Activated naive CD4-positive, alpha-beta T cell (primary cell): ENCODE measurements at places on chromosomes 6 and 20.

GRCh38 chr6:38599966-38600550 is 39.7 kb downstream of the BTBD9 start:
- DNase-seq = no peak

DNA sequence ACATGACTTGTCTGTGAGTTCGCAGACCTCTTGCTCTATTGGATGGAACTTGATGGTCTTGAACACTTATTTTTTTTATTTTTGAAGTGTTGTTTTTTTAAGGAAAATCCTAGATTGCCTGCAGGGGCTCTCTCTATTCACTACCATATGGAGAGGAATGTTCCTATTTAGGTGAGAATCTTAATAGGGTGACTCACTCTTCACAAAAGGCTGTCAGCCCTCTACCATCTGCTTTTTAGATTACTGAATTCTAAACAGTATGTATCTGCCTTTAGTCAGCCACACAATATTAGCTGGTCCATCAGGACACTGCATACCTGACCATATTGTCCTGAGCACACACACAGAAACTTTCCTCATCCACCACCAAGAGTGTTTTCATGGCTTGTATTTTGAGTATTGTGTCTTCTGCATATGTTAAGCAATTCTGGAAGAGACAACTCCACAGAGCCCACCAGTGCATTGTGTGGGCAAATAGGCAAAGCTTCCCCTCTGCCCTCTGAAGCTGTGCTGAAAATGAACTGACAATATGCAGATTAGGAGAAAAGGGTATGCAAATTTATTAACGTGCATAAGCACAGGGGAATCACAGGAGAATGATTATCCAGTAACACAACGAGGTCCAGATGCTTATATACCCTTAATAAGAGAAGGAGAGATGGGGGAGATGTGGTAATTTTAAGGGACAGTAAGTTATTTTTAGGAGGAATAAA is 6.6 kb upstream of the BTBD9 start:
- DNase-seq = no peak

GRCh38 chr6:37547564-37548061 is 47.9 kb upstream of the CCDC167 start:
- no peak for DNase-seq

- no peak for DNase-seq
These were observed 76.8 kb downstream of the AKAP7 start for GRCh38 chr6:131212024-131212423.

DNA sequence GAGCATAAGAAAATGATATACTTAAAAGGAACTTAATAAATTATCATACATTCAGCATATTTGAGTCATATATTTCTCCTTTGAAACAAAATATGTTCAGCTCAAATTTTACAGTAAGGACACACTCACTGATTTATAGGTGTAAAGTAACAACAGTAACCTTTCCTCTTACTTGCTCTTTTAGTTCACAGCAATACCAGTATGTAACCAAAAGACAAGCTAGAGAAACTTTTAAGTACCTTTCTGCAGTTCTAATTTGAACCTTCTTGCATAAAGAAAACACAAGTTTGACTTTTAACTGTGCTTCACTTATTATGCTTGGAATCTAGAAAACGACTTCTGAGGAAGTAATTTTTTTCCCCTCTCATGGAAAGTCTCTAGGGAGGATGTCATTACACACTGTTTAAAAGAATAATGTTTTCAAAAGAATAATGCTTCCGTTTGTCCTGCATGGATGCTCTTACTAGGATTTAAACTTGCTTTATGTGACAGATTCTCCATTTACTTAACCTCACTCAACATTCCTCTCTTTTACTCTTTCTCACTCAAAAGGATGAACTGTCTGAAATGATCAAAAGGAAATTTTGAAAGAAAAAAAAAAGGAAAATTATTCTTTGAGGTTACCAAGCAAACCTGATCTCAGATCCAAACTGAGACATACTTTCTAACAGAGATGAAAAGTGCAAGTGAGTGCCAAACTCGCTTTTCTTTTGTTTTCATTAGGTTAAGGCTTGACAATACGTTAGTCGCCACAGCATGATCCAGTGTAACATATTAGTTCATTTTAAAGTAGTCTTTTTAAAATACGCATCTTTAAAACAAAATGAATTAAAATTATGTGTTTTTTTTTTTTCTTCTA is 22.4 kb upstream of the CALHM6 start:
- no peak for DNase-seq

GRCh38 chr20:10653599-10654249 is 20.1 kb downstream of the JAG1 start:
- DNase-seq = no peak

- no peak for DNase-seq
These were observed 35.6 kb downstream of the RBM38 start for GRCh38 chr20:57426831-57427230.

- DNase-seq = no peak
These were observed 51.9 kb downstream of the GRM4 start for GRCh38 chr6:34093854-34094430.

GRCh38 chr6:36815962-36816735 is 23.1 kb downstream of the CPNE5 start:
- DNase-seq = no peak

- no peak for DNase-seq
These were observed 272.2 kb upstream of the THEMIS start for GRCh38 chr6:128172752-128173682.

- no peak for DNase-seq
These were observed 16.5 kb upstream of the NNAT start for GRCh38 chr20:37504404-37505096.

- DNase-seq = no peak
These were observed 20.7 kb downstream of the CGA start for GRCh38 chr6:87074101-87074621.

DNA sequence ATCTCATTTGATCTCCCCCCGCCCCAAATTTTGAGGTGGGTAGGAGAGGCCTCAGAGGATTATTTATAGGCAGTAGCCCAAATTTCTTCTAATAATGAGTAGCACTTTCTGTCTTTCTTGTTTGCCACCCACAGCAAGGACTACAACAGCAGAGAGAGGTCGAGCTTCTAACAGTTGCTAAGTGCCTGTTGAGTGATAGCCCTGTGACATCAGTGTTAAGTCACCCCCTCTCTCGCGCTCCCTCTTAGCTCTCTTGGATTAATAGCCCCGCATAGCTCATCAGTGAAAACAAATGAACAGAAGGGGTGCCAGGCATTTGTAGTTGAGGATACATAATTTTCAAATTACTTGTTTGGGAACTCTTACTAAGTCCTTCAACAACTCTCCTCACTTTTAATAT is 3.5 kb downstream of the ANKRD60 start:
- DNase-seq = no peak

DNA sequence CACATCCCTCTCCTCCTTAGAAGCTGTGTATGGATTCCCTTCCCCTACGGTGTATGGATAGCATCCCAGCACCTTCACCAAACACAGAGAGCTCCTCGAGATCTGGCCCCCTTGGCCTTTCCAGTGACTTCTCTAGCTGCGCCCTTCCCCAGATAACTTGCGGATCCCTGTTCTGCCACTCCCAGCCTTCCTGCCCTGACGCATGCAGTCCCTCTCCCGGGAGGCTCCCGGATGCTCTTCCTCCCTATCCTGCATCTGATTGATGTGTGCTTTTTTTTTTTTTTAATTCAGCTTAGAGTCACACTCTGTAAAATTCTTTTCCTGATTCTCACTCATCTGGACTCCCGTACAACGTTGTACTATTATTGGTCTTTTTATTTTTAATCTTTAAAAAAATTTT is 44.8 kb downstream of the GCNT2 start:
- DNase-seq = no peak

DNA sequence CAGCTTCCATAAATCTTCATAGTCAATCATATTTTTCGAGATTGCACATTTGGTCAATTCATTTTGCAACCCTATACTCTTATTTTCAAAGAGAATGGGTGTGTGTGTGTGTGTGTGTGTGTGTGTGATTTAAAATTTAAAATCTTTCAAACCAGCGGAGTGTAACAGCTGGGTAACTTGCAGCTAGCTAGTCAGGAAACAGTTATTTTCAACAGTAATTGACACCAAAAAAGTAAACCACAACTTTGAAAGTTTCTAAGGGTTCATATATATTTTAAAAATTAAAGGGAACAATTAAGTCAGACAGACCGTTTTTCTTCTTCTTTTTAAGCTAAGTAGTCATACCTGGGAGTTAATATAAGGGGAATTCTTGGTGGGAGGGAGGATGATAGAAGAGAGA is 57.0 kb downstream of the PRR18 start:
- no peak for DNase-seq

DNA sequence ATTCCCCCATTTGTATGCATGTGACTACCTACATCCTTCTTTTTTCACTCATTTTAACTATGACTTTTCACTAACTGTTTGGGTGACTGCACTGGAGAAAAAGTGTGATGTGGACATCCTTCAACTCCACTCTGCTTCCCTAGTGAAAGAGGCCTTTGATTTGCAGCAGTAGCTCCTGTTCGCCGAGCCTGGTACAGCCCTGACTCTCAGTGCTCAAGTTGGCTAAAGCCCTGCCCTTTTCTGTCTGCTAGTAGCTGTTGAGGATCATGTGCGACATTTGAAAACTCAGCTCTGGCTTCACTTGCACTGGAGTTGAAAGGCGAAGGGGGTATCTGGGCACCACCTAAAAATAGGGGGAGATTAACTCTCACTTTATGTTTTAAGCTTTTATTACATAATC is 42.1 kb downstream of the DAAM2 start:
- no peak for DNase-seq

- DNase-seq = no peak
These were observed 99.4 kb downstream of the NCOA3 start for GRCh38 chr20:47600967-47601547.

DNA sequence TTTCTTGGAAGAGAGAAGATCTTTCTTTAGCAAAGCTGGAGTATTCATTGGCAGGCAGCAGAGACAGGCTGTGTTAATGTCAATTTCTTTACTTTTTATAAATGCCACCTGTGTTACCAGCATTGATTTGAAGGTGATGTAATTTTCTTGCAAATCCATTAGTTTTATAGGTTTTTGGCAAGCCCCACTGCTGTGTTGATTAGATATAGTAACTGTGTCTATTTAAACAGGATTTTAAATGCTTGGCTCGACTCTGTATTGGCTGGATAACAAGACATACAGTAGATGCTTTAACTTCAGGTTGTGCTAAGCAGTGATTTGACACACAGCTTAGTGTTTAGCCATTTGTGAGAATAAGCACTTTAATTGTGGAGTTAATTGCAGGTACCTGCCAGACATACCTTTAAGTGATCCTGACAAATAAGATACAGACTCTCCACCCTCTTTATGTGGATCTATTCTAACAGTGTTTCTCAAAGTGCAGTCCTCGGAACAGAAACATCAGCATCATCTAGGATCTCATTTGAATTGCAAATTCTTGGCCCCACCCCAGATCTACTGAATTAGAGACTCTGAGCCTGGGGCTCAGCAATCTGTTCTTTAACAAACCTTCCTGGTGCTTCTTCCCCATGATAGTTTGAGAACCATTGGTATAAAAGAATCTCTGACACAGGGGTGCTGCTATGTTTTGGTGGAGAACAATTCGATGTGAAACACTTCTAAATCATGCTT is 397.5 kb downstream of the HDGFL1 start:
- DNase-seq = no peak

- DNase-seq = no peak
These were observed 846 bp downstream of the PDE10A start for GRCh38 chr6:165662041-165662748.

DNA sequence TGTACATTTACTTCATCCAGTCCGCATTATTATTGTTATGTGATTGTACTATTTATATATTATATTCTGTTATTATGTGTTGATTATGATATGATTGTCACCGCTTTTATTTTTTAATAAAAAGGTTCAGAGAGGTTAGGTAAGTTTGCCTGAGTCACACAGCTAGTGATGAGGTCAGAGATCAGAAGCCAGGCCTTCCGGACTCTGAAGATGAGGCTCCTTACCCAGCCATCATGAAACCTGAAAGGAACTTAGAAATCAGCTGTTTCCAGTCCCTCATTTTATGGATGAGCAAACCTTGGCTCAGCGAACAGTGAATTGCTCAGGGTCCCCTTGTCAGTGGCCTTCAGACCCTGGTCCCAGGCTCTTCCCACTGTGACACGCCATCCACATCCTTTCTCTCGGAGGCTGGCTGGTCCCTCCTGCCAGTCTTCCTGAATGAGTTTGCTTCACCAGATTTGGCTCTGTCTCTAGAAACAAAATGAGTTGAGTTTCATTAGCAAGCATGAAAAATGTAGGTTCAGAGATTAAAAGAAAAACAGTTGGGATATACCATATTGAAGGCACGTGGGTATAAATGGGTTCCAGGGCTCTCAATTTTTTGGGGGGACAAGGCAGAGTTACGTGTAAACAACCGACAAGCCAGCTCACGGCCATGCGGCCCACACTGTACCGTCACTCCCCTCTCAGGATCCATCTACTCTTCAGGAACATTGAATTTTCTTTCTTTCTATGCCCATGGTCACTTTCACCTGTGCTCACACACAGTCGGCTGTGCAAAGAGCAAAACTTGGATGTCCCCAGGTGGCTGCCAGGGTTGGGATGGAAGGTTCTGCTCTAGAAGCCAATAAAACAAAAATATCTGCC is 132.9 kb downstream of the ZDHHC14 start:
- no peak for DNase-seq

- no peak for DNase-seq
These were observed 72.6 kb downstream of the ARID1B start for GRCh38 chr6:156849806-156850205.

DNA sequence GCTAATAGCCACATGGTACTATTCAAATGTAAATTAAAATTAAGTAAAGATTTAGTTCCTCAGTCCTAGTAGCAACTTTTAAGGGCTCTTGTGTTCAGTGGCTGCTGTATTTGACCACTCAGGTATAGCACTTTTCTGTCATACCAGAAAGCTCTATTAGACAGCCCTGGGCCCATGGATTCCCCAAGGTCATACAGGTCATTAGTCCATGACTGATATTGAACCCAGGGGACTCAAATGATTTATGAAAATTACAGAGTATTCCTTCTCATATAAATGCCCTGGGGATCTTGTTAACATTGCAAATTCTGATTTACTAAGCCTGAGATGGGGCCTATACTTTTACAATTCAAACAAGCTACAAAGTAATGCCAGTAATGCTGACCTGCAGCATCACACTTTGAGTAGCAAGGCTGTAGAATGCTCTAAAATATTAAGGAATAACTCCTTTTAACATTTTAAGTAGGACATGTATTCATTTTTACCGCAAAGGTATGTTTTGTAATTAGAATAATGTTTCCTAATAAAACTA is 29.6 kb downstream of the RNF217 start:
- no peak for DNase-seq

GRCh38 chr6:137542713-137543112 is 48.5 kb upstream of the OLIG3 start:
- DNase-seq = no peak

DNA sequence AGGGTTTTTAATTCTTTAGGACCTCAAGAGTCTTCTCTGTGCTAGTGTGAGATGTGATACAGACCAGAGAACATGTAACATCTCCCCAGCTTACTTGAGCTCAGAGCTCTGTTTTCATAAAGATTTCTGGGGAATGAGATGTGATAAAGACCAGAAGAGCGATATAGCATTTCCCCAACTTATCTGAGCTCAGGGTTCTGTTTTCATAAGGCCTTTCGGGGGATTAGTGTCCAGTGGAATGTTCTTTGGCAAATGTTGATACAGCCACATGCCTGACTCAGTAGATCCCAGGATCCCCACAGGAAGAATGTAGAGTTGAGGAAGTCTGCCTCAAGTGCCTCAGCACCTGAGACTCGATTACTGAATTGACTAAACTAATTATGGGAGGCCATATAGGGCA is 18.7 kb upstream of the TOP1 start:
- DNase-seq = no peak

GRCh38 chr6:71579902-71580301 is 291.3 kb downstream of the OGFRL1 start:
- no peak for DNase-seq

- no peak for DNase-seq
These were observed 23.5 kb upstream of the NUP153 start for GRCh38 chr6:17730078-17730704.

GRCh38 chr20:38152621-38153221 is 12.3 kb downstream of the TGM2 start:
- no peak for DNase-seq
